ENCODE measurements at places on chromosomes 4 and X.

- DNase-seq, result no peak
Measured at GRCh38 chrX:150676221-150676620, 17.0 kb upstream of the MTMR1 start.

- no peak for DNase-seq
Measured at GRCh38 chr4:79743014-79743413, 330.0 kb downstream of the ANTXR2 start.

DNA sequence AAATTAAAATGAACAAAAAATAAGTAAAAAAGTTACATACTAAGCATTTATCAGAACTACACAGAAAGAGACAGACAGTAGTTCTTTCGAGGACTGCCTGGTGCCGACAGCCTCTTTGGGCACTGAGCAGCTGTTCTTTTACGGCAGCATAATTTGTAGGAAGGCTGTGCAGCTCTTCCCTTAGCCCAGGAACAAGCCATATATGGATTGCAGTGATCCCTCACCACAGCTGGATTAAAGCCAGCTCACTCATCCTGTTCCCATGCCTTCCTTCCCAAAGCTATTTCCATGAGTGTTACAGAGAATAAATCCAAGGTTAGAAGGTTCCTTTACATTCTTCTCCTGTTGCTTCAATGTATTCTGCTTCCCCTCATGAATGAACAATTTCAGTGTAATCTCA lies 71.7 kb downstream of the DDX60L start:
- DNase-seq, result no peak

DNA sequence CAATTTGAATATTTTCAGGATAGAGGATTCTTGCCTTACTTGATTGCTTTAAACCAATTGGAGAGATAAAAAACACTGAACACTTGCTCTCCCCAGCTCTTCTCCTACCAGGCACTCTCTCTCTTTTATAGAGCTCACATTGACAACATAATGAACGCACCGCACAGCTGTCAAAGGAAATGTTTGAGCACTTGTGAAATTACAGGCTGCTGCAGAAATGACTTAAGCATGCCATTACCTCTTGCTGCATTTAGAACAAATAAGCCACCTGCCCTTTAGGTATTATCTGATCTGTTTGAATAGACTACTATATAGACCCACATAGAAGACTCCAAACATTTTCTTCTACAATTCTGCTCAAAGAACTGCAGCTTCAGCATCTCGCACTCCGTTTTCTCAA lies 227.7 kb downstream of the C4orf33 start:
- DNase-seq, result no peak

GRCh38 chrX:20531667-20532066 lies 265.0 kb upstream of the RPS6KA3 start:
- no peak for DNase-seq

GRCh38 chr4:76830964-76831703 lies 66.8 kb downstream of the SOWAHB start:
- DNase-seq, result no peak

DNA sequence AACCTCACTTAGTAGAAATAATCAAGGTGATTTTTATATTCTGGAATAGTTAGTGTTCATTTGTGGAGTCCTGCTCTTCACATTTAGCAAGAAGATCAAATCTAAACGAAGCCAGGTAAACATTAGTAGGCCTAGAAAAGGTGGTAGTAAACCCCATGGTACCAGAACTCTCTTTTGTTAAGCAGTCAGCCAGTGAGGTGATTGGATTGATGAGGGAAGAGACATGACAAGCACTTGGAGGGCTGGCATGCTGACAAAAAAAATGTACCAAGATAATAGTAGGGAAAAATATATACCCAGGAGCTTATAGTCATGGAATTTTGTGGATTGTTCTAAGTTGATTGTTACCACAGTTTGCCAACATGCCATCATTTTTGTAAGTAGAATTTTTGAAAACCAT lies 163.8 kb downstream of the BANK1 start:
- no peak for DNase-seq

- DNase-seq, result no peak
Measured at GRCh38 chrX:115562480-115562847, 1.5 kb downstream of the PLS3 start.

DNA sequence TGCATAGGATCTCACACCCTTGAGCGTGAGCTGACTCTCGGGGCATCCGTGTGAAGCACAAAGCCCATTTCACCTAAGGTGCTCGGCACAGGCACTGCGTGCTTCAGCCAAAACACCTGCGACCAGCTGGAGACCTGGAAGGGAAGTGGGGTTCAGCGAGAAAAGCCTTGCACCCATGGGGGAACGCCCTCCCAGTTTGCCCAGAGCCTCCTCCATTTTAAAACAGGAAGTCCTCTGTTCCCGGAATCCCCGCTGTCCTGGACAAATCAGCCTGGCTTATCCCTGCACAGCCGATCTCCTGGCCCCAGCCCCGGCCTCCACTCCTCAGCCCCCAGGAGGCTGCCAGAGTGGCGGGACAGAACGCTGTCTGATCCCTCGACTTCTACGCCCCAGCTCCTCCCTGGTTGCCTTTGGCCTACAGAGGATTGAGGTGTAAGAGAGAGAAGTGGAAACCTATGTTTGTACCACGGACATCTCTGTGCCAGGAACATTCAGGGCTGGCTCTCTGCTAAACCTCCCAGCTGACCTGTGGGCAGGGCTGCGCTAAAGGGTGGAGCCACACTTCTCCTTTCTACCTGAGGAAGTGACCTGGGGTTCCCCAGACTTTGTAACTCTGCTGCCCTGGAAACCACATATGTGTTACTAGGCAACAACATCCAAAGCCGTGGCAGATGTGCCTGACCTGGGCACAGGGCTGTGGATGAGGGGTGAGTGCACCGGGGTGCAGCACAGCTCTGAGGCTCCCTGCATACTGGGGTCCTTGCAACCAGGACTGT lies 3.8 kb upstream of the C4orf50 start:
- no peak for DNase-seq

GRCh38 chr4:5084911-5085475 lies 33.7 kb downstream of the STK32B start:
- DNase-seq, result no peak

GRCh38 chr4:140753329-140753728 lies 2.9 kb downstream of the TBC1D9 start:
- DNase-seq, result no peak

- no peak for DNase-seq
Measured at GRCh38 chr4:180558427-180558826, 1684.8 kb upstream of the TENM3 start.

DNA sequence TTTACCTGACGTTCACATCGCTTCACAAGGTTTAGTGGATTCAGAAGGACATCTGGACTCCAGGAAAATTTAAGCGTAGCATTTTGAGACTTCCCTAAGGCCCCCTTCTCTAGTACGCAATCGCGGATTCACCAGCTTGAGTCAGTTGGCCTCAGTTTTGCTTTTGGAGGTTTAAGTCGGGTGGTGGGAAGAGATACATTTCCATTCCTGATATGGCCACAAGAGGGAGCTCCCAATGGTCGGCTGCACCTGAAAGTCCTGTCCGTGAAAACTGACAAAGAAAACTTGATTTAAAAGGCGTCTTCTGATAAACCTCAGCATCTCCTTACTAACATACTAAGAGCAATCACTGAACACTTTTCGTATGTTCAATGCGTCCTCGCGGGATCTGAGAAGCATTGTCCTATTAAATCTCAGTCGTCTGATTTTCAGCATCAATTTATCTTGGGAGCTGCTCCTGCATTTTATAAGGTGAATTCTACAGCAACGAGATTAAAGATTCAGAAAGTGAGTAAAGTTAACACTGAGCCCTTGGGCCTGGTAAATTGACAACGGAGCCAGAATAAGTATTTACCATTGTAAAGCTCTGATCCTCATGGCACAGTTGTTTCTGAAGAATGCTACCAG lies 50.6 kb downstream of the LGI2 start:
- DNase-seq, result peak; percentile 62

GRCh38 chrX:36214924-36215323 lies 295.4 kb downstream of the CFAP47 start:
- DNase-seq, result no peak

DNA sequence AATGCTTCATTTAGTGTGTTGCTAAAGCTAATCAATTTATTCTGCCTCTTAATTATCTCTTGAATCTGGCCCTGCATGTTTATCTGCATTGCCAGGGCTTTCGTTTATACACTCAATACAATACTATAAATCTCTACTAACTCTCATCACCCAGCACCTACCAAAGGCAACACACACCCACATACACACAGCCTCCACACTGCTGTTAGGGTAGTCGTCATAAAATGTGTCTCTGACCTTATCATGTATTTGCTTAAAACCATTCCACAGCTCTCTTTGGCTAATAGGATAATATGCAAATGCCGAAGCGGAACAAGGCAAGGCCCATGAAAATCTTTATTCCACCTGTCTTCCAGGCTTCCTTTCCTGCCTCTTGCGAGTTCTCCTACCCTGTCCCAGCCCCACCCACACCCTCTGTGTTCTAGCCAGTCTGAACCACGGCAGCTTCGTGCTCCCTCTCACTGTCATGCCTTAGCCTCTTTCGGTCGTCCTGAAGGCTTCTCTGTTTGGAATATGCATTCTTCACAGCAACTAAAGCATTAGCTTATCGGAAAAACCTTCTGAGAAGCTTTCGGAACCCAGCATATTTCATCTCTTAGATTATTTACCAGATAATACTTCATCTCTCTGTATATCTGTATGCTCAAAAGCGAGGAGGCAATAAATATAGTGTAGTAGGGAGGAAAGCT lies 333.5 kb downstream of the TENM3 start:
- DNase-seq, result no peak

DNA sequence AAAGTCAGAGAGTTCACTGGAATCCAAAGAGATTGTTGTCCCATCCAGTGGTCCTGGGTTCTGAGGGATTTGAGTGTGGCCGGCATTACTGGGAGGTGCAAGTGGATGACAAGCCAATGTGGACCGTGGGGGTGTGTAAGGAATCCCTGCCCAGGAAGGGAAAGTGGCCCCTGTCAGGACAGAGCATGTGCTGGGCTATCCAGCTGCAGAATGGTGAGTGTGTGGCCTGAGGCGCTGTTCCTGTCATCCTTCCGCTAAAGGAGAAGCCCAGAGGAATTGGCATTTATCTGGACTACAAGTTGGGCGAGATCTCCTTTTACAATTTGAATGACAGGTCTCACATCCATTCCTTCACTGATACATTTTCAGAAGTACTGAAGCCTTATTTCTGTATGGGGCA lies 20.4 kb upstream of the TRIM60 start:
- no peak for DNase-seq

GRCh38 chr4:161892951-161893350 lies 270.8 kb downstream of the FSTL5 start:
- DNase-seq, result no peak

GRCh38 chrX:46620505-46620904 lies 46.9 kb downstream of the CHST7 start:
- DNase-seq, result no peak

GRCh38 chr4:181968371-181968770 lies 274.8 kb upstream of the TENM3 start:
- no peak for DNase-seq

GRCh38 chrX:119669424-119670037 lies 23.4 kb downstream of the SEPTIN6 start:
- DNase-seq, result no peak

DNA sequence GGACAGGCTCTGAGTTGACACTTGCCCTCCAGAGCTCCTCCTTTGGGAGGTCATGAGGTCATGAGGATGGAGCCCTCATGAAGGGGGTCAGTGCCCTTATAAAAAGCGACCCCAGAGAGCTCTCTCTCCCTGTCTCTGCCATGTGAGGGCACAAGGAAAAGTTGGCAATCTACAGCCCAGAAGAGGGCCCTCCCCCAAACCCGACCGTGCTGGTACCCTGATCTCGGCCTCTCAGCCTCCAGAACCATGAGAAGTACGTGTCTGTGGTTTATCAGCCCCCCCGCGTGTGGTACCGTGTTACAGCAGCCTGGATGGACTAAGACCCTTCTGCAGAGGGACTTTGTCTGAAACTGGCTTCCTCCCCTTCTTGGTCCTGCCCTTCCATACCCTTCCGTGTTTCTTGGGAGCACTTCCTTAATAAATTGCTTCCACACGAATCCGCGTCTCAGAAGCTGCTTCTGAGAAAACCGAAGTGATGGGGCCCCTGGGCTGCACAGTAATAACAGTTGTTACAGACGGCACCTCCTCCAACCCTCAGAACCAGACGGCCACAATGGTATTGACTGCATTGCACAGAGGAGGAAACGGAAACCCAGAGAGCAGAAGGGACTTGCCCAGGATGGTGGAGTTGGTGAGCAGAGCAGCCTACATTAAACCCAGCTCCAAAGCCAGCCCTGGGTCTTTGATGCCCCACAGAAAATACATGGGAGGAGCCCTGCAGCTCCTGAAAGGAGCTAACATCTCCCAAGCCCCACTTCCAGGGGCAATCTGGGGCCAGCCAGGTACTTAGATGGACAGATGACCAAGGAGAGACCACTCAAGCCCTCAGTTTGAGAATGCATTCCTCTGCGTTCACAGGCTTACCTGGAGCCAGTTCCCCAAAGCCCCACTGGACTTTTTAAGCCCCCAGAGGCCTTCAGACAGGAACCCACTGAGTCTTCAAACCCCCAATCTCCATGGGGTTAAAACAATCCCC lies 242.7 kb downstream of the BCOR start:
- DNase-seq, result no peak

DNA sequence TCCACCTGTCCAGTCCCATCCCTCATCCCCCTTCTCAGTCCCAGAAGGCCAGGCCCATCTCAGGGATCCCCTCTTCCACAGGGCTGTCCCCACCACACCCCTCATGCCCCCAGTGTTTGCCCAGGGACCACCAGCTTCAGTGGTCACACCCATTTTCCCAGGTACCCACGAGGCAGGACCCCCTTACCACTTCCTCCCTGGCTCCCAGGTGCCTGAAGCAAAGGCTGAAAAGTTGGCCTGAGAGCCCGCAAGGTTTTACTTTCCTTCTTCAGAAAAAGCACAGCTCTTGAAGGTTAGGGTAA lies 7.8 kb downstream of the TMEM271 start:
- DNase-seq, result no peak

GRCh38 chr4:154960476-154960875 lies 179.4 kb downstream of the RBM46 start:
- no peak for DNase-seq

DNA sequence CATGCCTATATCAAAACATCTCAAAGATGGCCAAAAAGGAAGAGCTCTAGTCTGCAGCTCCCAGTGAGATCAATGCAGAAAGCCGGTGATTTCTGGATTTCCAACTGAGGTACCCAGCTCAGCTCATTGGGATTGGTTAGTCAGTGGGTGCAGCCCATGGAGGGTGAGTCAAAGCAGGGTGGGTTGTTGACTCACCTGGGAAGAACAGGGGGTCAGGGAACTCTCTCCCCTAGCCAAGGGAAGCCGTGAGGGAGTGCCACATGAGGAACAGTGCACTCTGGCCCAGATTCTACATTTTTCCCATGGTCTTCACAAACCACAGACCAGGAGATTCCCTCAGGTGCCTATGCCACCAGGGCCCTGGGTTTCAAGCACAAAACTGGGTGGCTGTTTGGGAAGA lies 57.3 kb upstream of the FGF16 start:
- DNase-seq, result no peak

DNA sequence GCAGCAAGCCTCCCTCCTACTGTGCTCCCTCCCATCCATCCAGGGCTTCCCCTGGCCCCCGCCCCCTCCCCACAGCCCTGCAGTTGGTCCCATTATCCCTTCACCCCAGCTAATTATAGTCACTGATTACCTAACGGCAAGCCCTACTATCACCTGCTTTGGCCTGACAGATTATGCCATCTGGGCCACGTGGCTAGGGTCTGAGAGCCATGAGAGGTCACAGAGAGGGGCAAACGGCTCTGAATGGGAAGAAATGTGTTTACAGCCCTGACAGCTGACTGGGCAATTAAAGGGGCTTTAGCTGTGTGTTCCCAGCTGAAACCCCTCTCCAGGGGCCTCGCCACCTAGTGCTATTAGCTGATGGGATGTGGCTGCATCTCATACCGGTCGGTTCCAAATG lies 134.4 kb upstream of the CPEB2 start:
- DNase-seq, result no peak

- DNase-seq, result no peak
Measured at GRCh38 chr4:139483000-139483399, 29.1 kb downstream of the RAB33B start.
